ENCODE measurements at places on chromosomes 1 and 21.
A peak's percentile ranks its signal among the peaks of the same experiment; 100 is the strongest.

DNA sequence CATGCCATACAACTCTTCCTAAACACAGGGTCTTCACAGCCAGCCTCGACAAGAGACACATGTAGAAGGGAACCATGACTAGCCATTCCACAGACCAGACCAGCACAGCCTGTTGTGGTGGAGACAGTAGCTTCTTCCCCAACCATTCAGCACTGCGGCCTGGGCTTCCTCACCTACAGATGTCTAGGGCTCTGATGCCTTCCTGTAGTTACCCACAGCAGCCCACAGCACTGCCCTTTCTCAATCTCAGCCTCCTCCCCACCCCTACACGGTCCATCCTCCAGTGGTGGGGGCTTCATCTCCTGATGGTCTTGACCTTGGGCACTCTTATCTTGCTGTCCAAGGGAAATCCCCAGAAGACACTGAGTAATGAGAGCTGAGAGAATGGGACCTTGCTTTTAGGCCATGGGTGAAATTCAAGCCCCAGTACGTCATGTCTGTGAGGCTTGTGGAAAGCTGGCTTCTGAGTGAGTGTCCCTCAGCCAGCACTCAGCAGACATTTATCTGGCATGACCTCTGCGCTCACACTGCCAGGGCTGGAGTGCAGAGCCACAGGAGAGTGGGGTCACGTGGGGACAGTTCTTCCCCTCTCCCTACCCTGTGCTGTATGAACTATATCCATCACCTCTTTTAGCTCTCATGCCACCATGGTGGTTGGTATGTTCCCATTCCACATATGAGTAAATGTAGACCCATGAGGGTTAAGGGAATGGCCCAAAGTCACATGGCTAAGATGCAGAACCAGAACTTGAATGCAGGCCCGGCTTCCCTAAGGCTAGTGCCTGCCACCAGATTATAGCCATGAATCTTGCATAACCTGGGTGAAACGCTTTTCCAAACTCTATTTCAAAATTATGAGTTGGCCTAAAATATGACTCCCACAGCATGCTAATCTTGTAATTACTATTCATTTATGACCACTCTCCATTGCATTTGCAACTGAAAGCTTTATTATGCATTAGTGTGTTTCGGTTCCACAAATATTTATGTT lies 104.7 kb downstream of the HIVEP3 start:
- no peak for DNase-seq

DNA sequence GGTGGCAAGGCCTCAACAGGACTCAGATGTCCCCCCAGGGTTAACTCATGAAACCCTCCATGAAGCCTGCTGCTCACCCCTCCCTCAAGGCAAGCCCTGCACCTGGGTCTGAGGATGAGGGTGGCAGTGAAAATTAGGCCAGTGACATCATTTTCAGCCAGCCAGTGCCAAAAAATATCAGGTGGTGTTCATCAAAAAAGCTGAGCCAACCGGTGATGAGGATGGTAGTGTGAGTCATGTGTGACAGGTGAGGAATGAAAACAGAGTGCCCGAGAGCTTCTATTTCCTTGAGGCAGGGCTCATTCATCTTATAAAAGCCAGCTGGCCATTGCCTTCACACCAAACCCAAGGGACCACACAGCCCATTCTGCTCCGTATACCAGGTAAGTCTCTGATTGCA lies at the start of gene SPRR1A:
SPRR1A (plus strand) TSS at position 339 of the 400 bp plus-strand sequence. CDS start 1,150 bp downstream, outside the sequence.
- DNase-seq, result no peak

DNA sequence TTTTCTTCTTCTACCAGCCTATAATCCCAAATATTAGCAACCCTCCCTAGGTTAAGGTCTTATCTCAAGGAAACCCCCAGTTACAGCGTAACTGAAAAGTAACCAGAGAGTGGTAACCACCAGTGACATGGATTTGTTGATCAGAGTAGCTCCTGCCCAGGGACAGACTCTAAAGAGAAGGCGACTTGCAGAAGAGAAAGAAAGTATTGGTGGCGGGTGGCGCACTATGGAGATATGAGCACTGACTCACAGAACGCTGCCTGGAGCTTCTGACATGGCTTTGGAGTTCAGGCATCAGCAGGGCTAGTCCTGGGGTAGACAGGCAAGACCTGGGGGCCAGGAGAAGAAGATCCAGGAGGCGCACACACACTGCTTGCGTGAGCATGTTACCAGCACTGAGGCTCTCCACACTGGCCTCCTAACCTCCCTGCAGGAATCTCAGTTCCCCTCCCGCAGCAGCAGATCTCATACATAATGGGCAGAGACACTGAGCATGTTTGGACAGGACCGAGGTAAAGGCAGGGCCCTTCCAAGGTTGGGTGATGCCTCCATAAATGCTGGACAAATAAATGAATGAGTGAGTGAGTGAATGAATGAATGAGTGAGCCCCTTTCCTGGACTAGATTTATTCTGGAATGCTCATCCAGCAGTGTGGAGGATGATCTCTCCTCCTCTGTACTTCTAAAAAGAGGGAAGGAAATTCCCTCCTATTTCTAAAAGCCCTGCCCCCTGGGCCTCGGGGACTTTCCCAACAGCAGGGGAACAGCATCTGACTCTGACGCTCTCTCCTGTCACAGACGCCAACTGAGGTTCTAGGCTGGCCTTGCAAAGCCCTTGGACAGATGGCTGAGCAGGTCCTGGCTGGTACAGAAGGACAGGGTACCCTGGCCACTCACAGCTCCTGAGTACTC lies 175.5 kb downstream of the CLIC6 start:
- DNase-seq, result peak; percentile 41

DNA sequence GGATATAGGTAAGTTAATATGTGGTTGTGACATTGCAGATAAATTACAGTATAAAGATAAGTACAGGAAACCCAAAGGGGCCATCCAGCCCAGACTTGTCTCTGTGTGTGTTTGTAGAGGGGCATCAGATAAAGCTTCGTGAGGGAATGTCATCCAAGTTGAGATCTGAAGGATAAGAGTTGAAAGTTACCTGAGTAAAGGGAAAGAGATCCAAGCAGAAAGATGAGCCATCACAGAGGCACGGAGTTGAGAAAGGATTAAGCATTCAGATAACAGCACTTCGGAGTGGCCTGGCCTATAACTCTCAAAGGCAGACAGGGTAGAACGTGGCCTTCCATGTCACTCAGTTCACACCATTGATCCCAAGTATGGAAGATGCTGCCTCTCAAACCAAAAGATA lies 749.1 kb downstream of the ADGRL2 start:
- no peak for DNase-seq

DNA sequence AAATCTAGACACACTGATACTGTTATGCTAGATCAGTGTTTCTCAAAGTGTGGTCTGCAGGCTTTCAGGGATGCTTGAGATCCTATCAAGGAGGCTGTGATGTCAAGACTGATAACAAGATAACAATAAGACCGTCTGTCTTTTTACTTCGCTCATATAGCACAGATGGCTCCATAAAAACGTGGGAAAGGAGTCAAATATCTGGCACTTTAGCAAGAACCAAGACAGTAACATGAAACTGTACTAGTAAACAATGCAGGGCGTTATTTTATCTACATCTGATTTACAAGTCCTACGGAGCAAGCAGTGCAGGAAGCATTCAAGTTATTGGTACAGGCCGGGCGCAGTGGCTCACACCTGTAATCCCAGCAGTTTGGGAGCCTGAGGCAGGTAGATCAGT lies 3.6 kb upstream of the SPRR3 start:
- no peak for DNase-seq

DNA sequence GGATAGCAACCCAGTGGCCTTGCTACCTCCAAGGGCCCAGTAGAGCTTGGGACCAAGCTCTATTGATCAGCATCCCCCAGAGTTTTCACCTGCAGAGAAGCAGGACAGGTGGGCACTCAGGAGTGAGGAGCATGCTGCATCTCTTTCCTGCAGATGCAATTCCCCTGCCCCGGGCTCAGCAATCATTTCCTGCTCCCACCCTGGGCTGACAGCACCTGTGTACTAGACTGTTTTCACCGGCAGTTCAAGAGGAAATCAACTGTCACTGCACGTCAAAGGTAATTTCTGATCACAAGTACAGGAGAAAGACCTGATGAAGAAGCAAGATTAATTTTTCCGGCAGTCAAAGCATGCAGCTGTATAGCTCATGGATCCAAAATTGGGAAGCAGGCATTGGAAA lies 8.8 kb upstream of the NT5C1A start:
- no peak for DNase-seq

DNA sequence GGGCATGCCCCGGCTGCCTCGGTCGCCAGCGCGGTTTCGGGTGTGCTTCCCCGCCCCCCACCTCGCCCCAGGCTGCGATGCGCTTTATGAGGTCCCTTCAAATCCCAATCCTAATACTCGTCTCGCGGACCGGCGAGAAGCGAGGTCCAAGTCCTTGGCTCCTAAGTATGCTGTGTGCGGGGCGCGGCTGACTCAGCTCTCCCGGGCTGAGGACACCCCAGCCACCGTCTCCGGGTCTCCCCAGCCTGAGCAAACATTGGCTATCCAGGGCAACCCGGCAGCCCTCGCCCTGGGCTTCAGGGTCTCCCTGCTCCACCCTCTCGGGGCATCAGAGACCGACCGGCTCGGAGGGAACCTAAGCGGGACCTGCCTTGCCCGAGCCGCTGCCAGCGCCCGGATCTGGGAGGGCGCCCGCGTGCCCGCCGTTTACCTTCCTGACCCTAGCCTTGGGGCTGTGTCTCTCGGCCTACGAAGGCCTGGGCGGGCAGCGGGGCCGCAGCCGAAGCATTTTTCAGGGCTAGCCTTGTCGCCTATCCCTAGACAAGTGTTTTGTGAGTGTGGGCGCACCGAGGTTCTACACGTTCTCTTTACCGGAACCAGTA lies 1.2 kb downstream of the ITPKB start:
- DNase-seq, result peak; percentile 42

GRCh38 chr1:29200906-29201594 lies 19.4 kb upstream of the SRSF4 start:
- no peak for DNase-seq

- no peak for DNase-seq
These were observed 386 bp upstream of the TSTD1 start for GRCh38 chr1:161039154-161039545.

DNA sequence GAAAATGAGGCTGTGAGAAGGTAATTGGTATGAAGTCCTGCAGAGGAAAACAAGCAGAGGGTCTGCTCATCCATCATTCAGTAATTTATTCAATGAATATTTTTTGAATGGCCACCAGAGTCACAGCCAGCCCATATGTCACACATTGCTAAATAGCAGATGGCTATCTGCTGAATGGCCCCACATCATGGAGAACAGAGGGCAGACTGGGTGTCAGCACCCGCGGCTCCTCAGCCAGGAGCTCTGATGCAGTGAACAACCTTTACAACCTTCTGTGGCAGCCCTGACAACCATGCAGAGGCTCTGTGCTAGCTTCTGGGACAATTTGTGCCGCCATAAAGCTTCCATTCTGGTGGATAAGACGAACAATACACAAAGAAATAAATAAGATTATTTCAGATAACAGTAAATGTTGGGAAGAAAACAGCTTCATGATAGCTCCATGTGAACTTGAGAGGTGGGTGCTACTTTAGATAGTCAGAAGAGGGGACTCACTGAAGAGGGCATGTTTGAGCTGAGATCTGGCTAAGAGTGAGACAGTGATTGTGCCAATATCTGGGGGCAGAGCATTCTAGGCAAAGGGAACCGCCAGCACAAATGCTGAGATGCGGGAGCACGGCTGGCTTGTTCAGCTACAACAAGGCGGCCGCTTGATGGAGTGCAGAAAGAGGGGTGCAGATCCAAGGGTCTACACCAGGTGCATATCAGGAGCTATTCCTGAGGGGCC lies 2.8 kb upstream of the C1orf210 start:
- DNase-seq, result no peak

DNA sequence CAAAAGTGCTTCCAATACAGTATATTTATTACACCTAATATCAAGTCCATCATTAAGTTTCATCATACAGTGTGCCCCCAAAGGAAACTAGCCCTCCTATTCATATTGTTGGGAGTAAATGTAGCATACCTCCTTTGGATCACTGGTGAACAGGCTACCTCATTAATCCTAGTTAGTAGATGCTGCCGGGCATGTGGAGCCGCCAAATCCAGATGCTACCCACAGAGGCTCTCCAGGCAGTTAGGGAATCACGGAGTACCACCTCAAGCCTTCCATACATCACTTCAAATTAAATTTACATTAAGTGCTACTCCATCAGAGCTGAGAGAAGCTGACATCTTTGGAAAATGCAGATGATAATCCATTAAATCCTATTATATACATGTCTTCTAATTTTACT lies 121.7 kb upstream of the FOXD3 start:
- DNase-seq, result no peak

DNA sequence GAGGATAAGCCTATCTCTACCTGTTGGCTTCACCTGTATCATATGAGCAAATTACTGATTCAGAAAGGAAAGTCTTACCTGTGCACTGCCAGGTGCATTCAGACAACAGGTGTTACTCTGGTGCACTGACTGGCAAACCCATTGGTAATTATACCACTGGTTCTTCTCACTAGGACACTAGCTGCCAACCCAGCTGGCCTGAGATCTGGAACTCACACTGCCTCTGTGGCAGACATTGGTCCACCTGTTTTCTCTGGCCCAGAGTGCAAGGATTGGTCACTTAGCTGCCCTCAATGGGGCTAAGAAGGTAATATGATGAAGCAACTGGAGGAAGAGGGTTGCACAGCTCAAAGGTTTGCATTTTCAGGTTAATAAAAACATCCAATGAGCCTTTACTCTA lies 140.2 kb upstream of the DNAH14 start:
- no peak for DNase-seq

GRCh38 chr1:91683598-91683951 lies 182.9 kb downstream of the CDC7 start:
- no peak for DNase-seq

DNA sequence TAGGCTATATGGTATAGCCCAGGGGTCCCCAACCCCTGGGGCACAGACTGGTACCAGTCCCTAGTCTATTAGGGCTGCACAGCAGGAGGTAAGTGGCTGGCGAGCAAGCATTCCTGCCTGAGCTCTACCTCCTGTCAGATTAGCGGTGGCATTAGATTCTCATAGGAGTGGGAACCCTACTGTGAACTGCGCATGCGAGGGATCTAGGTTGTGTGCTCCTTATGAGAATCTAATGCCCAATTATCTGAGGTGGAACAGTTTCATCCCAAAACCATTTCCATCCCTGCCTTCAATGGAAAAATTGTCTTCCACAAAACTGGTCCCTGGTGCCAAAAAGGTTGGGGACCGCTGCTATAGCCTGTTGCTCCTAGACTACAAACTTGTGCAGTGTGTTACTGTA lies 22.8 kb upstream of the ZBTB8A start:
- DNase-seq, result no peak

- DNase-seq, result no peak
These were observed 18.4 kb downstream of the ERI3 start for GRCh38 chr1:44336668-44337067.

DNA sequence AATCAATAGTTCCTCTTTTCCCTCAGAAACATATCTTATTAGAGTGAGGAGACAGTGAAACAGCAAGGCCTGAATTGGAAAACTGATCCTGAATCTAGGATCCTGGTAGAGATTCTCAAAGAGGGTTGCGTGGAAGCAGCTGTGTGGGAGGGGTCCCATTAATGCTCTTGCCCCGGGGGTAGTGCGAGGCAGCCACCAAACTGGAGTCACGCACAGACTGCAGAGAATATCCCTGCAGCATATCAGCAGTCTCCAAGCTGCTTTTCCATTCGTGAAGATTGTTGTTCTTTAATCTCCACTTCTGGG lies 150.1 kb downstream of the DISC1 start:
- no peak for DNase-seq

- no peak for DNase-seq
These were observed 58.2 kb downstream of the ITSN1 start for GRCh38 chr21:33700491-33700890.

Measured in fibroblast of pulmonary artery (primary cell).